ENCODE measurements at places on chromosomes 4 and X. TPM values are rescaled to one million over a fixed set of nuclear protein-coding genes. Genes with fewer than 3 reads are reported as not detected.

SPANXA1 gene
- total RNA-seq = not detected

S100P gene
- total RNA-seq = not detected

DNA sequence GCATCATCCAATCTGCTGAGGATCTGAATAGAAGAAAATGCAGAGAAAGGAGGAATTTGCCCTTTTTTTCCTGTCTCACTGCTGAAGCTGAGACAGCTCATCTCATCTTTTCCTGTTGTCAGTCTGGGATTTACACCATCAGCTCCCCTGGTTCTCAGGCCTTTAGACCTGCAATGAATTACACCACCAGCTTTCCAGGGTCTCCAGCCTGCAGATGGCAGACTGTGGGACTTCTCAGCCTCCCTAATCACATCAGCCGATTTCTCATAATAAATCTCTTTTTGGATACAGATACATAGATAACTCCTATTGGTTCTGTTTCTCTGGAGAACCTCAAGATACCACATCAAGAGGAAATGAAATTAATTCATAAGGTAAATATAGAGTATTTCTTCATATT is 134.6 kb upstream of the MAB21L2 start:
- DNase-seq = no peak

GRCh38 chr4:134141728-134142127 is 59.9 kb downstream of the PABPC4L start:
- no peak for DNase-seq

- no peak for DNase-seq
These were observed 35.6 kb downstream of the STEEP1 start for GRCh38 chrX:119529345-119530276.

CLNK gene
- 0.67 TPM for total RNA-seq

- peak; percentile 16 for DNase-seq
These were observed 35.7 kb upstream of the GABRQ start for GRCh38 chrX:152601848-152602616.

DNA sequence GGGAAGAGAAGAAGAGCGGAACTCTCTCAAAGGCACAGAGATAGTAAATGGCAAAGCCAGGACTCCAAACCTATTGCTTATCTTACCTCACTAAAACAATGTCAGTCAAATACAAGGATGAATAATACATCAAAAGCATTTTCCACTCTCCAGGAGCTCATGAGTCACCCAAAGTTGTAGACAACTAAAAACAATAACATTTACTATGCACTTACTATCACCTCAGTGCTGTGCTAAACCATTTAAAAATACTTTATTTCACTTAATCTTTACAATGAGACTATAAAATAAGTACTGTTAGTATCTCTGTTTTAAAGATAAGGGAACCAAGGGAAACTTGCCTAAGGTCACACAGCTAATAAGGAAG is 163.2 kb upstream of the SPANXC start:
- DNase-seq = no peak

DNA sequence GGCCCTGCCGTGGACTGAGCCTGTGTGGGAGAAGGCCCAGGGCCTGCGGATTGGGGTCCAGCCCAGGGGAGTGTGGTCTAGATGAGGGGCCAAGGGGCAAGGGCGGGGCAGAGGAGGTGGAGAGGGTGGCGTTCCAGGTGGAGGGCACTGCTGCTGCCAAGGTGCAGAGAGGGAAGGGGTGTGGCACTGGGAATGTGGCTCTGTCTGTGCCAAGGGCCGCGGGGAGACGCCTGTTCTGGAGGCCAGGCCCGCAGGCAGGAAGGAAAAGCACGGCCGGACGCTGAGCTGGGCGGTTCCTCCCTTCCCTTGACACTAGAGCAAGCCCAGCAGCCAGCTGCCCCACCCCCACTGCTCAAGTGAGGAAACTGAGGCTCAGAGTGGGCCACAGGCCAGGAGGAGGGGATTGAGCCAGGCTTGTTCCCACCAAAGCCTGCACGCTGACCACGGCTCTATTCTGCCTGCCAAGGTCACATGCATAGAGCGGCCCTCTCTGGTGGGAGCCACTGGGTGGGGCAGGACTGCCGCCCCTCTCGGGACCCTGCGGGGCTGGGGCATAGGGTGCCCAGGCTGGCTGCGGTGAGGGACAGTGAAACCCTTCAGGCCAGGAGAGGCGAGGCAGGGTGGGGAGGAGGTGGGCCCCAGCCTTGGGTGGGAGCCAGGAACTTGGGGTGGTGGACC is 13.0 kb downstream of the SH3BP2 start:
- no peak for DNase-seq

DNA sequence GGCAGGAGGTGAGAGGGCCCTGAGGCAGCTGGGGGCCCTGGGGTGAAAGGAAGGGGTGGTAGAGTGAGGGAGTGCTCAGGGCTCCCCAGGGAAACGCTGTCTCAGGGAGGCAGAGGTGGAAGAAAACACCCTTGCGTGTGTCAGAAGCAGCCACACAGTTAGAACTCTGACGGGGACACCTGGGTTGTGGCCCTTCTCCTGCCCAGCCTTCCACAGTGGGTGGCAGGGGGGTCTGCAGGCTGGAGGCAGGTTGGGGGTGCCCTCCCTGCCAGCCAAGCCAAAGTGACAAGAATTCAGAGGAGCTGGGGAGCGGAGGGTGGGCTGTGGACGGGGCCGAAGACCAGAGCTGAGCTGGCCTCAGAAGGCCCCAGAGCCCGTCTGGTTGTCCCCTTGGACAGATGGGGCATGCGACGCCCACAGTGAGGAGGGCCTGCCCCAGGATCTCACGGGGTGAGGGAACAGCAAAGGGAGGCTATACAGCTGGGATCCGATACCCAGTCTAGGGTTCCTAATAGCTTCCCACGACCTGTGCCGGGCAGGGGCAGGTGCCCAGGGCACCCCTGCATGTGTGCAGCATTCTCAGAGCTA is 105.2 kb upstream of the ADRA2C start:
- DNase-seq = no peak

GRCh38 chr4:123579961-123580360 is 183.4 kb downstream of the SPRY1 start:
- no peak for DNase-seq

DNA sequence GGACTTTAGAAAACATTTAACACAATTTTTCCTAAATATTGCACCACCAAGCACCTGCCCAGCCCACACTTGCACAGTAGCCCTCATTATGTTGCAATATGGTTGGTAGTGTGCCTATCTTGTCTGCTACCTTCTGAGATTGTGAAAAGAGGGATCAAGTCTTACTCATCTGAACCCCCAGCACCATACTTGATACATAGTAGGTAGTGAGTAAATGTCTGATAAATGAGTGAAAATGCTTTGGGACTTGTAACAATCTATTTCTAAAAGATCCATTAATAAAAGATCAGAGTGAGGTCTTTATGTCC is 118.4 kb upstream of the MED14 start:
- no peak for DNase-seq

GRCh38 chr4:53476232-53477037 is 99.0 kb downstream of the FIP1L1 start:
- no peak for DNase-seq

CT55 gene
- not detected for total RNA-seq

NUP62CL gene
- 3.3 TPM for total RNA-seq

DNA sequence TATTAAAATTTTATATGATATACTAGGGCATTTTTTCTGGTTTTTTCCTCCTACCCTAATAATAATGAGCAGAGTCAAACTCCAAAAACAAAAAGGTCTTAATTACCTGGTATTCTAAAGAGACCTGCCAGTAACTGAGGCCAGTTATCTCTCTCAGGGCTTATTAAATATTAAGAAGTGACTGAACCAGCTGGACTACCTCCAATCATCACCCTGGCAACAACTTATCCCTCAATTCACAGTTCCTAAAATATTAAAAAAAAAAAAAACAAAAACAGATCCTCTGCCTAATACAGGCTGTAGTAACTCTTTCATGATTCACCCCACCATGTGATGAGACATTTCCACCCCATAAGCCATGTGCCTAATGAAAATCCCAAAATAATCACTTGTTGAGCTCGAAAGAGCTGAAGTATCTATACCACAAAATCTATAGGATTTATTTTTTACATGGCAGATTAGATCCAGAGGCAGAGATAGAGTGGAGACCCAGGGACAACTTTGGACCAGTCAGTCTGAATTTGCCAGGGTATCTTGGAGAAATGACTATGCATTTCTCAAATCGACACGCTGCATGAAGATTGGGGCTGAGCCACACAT is 698.0 kb downstream of the FAT4 start:
- no peak for DNase-seq

- no peak for DNase-seq
These were observed 98.1 kb downstream of the MMRN1 start for GRCh38 chr4:89992744-89993143.

TMEM154 gene
- total RNA-seq = 36.3 TPM

HS6ST2 gene
- total RNA-seq = not detected

RTL9 gene
- not detected for total RNA-seq

GRCh38 chr4:159190651-159191050 is 87.8 kb downstream of the RAPGEF2 start:
- no peak for DNase-seq

DNA sequence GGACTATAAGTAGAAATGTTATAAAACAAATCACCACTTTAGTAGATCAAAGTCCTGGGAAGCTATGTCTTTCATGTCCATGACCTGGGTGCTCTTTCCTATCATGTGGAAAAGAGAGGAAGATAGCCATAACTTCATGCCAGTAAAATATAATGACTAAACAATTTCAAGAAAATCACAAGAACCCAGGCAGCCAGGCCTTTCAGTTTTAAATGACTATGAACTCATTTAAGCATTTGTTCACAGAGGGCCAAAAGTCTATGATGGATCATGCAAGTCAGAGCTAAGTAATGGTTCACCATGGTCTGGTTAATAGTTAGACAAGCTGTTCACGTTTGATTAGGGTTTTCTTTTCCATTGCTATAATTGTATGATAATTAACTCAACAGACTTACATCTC is 155.8 kb downstream of the PPARGC1A start:
- no peak for DNase-seq

DNA sequence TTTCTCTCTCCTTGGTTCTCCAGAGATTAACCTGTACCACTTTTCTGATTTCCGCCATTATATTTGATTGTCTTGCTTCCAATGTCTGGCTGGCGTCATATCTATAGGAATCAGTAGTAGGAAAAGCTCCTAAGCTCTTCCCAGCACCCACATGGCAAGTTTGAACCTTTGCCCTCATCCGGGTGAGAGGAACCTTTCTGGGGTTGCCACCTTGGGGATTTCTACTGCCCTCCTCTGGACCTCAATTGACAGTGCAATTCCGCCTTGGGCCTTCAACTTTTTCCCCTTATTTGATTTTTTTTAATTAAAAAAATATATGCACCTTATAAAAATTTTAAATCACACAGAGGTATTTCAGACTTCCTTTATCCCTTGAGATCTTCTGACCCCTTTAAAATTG is 2.0 kb upstream of the CXorf66 start:
- no peak for DNase-seq

EOLA1 gene
- total RNA-seq = 81.3 TPM

ALAS2 gene
- total RNA-seq = not detected

DNA sequence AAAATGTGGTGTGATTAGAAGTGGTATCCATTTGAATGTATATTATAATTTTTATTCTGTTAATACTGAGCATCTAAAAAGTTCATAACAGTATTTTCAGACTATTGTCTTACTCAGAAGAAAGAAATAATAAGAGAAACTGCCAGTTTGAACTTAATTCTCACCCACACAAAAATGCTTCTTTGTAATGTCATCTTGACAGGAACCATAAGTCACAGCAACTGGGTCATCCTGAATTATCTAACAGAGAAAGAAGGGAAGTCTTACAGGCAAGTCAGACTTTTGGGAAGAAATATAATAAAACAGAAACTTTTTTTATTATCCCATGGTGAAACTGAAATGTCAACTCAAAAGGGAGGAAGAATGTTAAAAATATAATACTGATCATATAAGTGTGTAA is 83.1 kb downstream of the NDST4 start:
- no peak for DNase-seq

- no peak for DNase-seq
These were observed 40.9 kb upstream of the MAN2B2 start for GRCh38 chr4:6534050-6534449.

- no peak for DNase-seq
These were observed 87.3 kb downstream of the CAMK2D start for GRCh38 chr4:113674251-113674650.

- no peak for DNase-seq
These were observed 105.9 kb upstream of the DIAPH2 start for GRCh38 chrX:96578781-96579180.

DNA sequence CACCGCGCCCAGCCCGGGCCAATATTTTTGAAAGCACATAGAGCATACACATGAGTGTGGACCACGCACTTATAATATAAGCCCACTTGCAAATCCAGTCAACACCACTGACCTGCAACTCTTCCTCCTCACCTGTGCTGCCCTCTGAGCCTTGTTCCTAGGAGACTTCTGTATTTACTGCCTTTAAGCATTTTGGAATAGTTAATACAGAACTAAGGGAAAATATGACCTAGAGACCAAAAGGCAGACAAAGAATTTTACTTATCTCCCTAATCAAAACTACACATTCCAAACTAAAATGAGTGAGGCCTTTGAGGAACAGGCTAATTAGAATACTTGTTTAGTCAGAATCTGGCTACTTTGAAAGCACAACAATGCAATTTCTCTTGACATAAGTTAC is 89.1 kb downstream of the RELL1 start:
- no peak for DNase-seq

VCX3A gene
- not detected for total RNA-seq

DNA sequence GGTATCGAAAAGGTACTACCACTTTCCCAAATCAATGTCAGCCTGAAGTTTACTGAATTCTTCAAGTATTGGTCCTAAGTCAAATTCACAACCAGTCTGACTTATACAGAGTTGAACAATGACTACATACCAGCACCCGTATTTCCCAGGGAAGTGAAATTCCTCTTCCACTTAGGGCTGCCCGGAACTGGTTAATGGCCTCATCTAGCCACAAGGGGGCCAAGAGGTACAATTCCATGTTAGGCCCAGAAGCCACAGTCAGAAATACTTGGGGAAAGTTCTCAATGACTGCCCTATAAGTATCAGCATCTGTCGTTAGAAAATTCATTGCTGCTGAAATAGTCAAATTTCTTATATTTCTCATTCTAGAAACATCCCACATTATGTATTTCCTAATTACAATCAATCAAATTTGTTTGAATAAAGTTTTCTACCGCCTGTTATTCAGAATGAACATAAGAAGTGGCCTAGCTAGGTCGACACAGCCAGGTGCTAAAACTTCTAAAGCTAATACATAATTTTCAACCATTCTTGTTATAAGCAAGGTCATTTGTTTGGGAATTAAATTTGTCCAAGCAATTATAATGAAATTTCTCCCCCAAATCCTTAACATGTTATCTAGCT is 5.6 kb upstream of the PCDH7 start:
- no peak for DNase-seq

ANOS1 gene
- total RNA-seq = not detected

DCAF4L1 gene
- total RNA-seq = 0.44 TPM

ARHGAP36 gene
- not detected for total RNA-seq

- DNase-seq = no peak
These were observed 131.2 kb downstream of the IL1RAPL1 start for GRCh38 chrX:28718450-28718849.

GRCh38 chr4:155187989-155188388 is 20.4 kb upstream of the NPY2R start:
- DNase-seq = no peak

ERCC6L gene
- total RNA-seq = 0.64 TPM
